ENCODE measurements at places on chromosomes 1 and 21.
A peak's percentile ranks its signal among the peaks of the same experiment; 100 is the strongest.

- DNase-seq: no peak
Observed at GRCh38 chr1:107358619-107359327, 217.9 kb downstream of the NTNG1 start.

- no peak for DNase-seq
Observed at GRCh38 chr1:63812071-63812700, 38.4 kb downstream of the ROR1 start.

DNA sequence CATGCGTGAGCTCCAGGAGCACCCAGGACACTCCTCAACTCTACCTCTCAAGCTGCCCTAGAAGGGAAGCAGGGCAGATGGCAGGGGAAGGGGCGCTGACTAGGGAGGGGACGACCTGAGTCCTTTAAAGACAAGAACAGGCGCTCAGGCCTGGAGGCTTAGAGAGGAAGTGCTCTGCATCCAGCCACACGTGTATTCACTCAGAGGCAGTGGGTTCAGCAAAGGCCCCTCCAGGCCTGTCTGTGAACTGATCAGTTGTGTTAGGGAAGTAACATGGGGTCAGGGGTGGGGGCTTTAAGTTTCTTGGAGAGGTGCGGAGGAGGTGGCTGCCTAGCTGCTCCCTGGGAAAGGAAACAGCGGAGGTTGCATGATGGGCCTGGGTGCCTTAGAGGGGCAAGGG, 37.1 kb upstream of the ARF1 start:
- DNase-seq: no peak

DNA sequence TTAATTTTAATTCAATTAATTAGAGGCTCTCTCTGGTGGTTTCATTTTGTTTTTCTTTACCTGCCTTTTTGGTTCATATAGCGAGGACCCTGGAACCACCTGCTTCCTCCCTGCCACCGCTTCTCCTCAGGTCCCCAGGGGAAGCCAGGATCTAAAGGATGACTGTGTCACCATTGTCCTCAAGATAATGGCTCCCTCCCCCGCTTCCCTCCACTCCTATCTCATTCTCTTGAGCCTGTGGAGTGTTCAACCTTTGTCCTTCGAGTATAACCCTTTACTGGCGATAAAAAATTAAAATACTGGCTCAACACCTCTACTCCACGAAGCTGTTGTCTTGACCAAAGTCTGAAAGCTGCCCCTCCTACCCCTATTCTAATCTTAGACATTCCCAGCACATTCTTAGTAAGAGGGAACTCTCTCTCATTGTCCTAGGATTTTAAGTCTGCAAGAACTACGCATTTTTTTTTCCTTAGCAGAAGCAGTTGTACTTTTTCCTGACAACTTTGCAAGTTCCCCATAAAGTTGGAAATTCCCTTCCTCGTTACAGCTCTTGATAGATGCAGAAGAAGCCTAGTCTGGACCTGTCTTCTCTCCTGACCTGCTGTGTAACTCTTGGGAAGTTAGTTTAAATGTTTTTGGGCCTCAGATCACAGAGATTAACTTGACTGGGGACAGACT, 12.6 kb upstream of the MAPKAPK2 start:
- peak; percentile 45 for DNase-seq

GRCh38 chr1:100239961-100240360, 9.7 kb downstream of the DBT start:
- DNase-seq: no peak

DNA sequence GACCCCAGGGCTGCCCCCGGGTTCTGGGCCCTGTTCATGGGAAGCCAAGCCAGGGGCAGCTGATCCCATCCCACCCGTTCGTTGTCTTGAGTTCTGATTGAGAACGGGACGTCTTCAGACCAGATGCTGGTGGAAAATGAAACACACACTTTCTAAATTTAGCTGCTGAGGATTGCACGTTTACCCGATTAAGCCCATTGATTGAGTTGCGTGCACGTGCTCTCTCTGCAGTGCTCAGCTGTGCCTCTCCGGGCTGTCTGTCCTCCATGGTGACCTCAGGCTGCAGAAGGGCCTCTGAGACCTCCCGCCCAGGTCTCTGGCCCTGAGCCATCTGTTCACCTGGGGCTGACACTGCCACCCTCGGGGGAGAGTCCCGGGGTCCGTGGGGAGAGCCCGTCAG, 27.0 kb upstream of the PEX10 start:
- DNase-seq: no peak

GRCh38 chr1:44084998-44085675, 33.5 kb upstream of the KLF17 start:
- no peak for DNase-seq

DNA sequence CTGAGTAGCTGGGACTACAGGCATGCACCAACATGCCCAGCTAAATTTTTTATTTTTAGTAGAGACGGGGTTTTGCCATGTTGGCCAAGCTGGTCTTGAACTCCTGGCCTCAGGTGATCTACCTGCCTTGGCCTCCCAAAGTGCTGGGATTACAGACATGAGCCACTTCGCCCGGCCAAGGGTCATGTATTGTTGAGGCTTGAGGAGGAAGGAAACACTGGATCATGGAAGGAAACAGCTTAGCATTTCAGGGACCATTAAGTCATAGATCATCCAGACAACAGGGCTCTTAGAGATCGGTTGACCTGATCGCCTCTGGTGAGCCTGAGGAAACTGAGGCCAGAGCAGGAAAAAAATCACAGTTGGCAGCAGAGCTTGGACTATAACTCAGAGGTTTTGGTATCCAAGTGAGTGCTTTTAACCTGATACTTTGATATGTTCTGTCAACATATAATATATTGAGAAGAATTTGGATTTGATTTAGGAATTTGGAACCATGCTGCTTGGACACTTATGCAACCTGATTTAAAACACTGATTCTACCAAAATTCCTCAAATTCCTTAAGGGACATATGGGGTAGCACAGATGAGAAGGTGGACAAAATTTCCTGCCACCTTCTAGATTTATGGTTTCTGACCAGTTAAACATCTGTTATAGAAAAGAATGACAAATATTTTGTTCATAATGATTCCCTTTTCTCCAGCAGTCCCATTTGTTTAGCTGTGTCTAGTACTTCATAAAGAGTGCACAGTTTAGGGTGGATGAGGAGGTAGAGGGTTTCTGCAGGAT, 13.1 kb upstream of the BMP8A start:
- DNase-seq: no peak

- no peak for DNase-seq
Observed at GRCh38 chr1:226216056-226216455, 7.4 kb upstream of the MIXL1 start.

DNA sequence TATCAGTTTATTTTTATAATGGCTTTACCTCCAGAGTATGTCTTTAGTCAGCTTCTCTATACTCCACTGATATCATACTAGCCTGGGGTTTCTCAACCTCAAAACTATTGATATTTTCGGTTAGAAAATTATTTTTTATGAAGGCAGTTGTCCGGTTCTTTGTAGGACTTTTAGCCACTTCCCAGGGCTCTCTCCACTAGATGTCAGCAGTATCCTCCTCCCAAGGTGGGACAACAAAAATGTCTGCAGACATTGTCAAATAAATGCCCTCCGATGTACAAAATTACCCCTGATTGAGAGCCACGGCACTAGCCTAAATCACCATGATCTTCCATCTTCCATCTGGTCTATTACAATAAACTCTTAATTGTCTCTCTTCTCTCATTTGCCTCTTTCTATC, 4.1 kb upstream of the GRIK1 start:
- DNase-seq: no peak

GRCh38 chr1:205837382-205837970, 12.5 kb downstream of the PM20D1 start:
- DNase-seq: no peak

DNA sequence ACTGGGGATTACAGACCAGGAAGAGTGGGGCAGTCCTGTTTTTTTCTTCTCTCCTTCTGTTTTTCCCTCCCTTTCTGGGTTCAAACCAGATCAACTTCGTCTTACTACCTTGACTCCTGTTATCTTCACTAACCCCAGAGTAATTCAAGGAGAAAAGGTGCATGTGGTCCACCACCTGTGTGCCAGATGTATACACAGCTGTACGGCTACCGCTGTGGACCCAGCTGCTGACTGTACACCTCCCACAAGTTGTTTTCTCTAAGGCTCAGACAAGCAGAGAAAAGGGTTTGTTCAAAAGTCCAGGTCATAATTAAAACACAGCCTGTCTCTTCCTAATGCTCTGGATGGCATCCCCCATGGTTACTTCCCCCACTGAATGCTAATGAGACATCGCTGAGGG, 102.1 kb downstream of the LMX1A start:
- no peak for DNase-seq

- no peak for DNase-seq
Observed at GRCh38 chr1:83632906-83633305, 366.0 kb downstream of the TTLL7 start.

- DNase-seq: no peak
Observed at GRCh38 chr1:41416081-41416480, 54.8 kb downstream of the FOXO6 start.

- no peak for DNase-seq
Observed at GRCh38 chr1:14392161-14392858, 206.2 kb upstream of the KAZN start.

DNA sequence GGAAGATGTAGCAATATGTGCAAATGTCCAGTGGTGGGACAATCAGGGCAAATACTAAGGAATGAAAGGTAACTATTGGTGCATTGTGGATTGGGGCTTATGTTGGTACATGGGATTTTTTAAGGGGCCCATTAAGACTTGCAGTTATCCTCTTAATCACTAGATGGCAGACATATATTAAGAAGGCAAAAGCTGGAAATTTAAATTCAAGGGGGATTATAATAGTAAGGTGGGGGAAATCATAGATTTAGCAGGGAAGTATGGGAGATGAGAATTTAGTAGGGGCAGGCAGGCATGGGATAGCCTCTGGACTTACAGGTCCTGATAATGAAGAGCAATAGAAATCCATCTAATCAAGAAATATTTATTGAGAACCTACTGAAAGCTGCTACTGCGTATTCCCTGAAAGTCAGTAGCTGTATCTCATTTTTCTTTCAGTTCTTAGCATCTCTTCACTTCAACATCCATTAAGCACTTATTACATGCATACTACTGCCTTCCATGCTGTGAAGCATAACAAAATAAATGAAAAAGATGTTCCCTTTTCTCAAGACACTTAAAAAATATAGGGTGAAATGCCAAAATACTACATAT, 251.8 kb downstream of the CRB1 start:
- no peak for DNase-seq

- peak; percentile 90 for DNase-seq
Observed at GRCh38 chr21:42316891-42317290, 1.7 kb upstream of the TFF3 start.

GRCh38 chr1:15195420-15196052, 42.0 kb downstream of the TMEM51 start:
- no peak for DNase-seq

Data from transverse colon (tissue), 4 donors.